ENCODE measurements at places on chromosomes 7 and 10.

DNA sequence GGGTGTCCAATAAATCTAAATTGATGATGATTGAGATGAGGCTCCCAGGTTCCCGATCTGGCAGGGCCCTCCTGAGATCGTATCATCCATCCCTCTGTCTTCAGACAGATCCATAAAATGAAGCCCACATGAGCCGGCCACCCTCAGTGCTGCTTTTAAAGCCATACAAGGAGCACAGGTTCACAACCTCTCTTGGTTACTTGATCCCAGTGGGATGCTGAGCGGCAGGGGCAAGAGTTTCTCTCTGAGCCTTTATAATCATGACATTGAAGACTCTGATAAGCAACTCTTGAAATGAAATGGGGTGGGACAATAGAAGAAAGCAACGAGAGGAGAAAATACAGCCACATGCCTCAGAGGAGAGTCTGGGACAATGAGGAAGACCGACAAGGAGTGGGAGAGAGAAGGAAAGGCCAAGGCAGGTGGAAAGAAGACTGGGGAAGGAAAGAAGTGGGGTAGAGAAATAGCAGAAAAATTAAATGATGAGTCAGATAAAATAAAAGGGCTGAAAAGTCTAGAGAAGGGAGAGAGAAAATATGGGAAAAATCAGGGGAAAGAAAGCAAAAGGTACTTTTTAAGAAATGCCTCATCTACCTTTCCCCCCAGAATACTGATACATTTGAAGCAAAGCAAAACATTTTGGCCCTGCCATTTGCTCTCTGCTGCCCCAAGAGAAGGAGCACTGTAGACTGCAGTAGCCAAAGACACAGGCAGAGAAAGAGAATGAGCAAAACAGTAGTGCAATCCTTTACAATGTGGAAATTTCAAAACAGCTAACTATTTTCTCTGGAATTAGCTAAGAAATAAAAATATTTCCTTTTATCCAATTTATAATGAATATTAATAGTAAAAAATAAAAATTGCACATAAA lies 14.6 kb downstream of the GBX1 start:
- no peak for DNase-seq

DNA sequence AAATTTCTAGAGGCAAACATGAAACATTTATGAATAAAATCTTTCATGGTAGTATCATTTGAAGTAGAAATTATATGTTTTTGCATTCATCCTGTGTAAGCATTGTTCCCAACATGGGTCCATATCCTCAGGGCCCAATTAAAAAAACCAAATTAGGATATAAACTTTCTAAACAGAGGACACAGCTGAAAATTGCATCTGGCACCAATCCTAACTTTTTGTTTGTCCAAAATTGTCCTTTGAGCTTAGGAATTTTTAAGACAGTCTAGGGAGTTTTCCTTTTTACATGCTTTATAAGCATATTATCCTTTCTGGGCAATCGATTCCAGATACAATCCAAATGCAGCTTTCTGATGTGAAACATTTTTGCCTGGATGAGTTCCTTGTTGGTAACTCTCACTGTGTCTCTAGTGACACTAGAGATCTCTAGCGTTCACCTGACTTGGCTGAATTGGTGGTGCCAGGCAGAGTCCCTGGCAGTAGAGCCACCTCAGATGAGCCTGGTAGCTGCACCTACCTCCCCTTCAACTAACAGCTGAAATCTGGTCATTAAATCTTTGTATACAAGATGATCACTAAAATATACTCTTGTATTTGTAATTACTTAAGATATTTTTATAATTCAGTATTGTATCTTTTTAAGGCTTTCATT lies 137.6 kb upstream of the SAMD8 start:
- DNase-seq, result no peak

DNA sequence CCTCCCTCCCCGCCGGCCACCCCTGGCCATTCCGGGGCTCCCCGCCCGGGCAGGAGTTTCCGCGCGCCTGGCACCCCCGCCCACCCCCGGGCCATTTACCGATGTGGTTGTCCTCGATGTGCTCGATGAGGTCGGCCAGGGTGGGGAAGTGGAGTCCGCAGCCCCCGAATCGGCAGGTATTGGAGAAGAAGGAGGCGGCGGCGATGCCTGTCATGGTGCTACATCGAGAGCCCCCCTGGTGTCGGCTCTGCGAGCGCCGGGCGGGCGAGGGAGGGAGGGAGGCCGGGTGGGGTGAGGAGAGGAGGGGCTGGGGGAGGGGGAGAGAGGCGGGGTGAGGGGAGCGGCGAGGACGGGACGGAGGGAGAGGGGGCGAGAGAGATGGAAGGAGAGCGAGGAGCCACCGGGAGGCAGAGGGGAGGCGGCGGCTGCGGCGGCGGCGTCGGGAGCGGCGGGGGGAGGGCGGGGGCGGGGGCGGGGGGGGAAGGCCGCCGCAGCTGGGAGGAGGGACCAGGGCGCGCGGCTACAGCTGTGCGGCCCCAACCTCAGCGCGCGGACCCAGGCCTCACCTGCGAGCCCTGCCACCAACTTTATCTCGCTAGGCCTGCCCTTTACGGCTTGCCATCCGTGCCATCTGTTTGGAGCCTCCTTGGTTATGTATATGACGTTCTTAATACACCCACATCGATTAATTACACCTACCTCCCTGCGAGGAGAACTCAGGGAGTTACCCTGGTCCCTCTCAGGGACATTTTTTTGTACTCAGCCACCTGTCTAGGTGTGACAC lies at the start of gene JAZF1:
Gene JAZF1 (minus strand): TSS at position 432 of the 784 bp plus-strand sequence.
- peak; percentile 54 for DNase-seq

DNA sequence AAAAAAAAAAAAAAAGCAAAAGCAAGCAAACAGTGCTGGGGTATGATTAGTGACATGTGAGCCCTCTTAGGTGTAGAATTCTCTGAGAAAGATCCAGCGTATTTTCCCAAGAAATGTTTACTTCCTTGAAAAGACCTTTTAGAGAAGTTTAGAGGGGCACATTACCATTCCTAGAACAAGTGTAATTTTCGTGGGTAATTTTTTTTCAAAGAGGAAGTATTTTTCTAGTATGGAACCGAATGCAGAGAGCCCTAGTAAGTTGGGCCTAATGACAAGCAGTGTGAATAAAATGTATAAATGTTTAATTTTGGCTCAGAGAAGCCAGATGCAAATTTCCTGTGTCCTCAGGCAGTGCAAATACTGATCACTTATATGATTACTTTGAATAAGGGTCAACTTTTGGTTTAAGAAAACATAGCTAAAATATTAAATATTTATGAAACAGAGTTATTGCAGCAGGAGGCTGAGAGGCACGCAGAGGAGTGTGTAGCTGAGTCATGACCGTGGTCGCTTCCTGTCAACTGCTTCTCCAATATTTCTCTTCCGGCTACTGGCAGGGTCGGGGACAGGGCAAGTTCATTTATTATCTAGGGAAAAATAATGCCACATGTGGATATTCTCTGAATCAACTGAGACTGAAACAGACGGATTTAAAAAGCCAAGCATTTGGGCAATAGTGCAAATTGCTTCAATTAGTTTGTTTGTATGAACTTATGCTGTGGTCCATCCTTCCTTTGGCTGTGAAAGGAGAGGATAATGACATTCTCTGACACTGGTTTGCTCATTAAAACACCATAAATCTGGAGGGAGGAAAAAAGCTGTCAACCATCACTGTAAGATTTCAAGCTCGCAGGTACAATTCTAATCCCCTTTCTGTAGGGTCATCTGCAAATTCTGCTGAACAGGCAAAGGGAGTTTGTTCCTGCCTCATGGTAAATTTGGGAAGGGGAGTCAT lies 495.2 kb downstream of the GLRX3 start:
- no peak for DNase-seq
